Tibial nerve (tissue), 4 donors: ENCODE measurements at places on chromosomes 11 and 22. TPM values are rescaled to one million over a fixed set of nuclear protein-coding genes. Genes with fewer than 3 reads are reported as not detected.

- no peaks in the 10 kb centered on the region for H3K4me1 ChIP-seq
- no peaks in the 10 kb centered on the region for H3K27me3 ChIP-seq
- H3K36me3 ChIP-seq: no peaks in the 10 kb centered on the region
- no peak for DNase-seq
Measured at GRCh38 chr22:40499209-40499623, 128.8 kb downstream of the SGSM3 start.

GRCh38 chr11:2197771-2198520, 26.3 kb upstream of the TH start:
- H3K4me3 ChIP-seq: no peak overlapping the region
- no peak overlapping the region for H3K27ac ChIP-seq
- H3K27me3 ChIP-seq: peaks cover 7% of the 10 kb centered on the region
- no peak for DNase-seq

GRCh38 chr11:22752908-22753310, 76.7 kb downstream of the SVIP start:
- H3K4me1 ChIP-seq: no peaks in the 10 kb centered on the region
- no peak for DNase-seq
- no peak overlapping the region for H3K27ac ChIP-seq
- H3K27me3 ChIP-seq: no peaks in the 10 kb centered on the region

The LDLRAD3 gene
- total RNA-seq: 27.6 TPM

- H3K4me3 ChIP-seq: no peak overlapping the region
- H3K36me3 ChIP-seq: no peaks in the 10 kb centered on the region
- peaks cover 25% of the 10 kb centered on the region for H3K4me1 ChIP-seq
- DNase-seq: no peak
- H3K27ac ChIP-seq: no peak overlapping the region
- H3K27me3 ChIP-seq: no peaks in the 10 kb centered on the region
Measured at GRCh38 chr22:40056559-40056958, 61.8 kb downstream of the FAM83F start.

DNA sequence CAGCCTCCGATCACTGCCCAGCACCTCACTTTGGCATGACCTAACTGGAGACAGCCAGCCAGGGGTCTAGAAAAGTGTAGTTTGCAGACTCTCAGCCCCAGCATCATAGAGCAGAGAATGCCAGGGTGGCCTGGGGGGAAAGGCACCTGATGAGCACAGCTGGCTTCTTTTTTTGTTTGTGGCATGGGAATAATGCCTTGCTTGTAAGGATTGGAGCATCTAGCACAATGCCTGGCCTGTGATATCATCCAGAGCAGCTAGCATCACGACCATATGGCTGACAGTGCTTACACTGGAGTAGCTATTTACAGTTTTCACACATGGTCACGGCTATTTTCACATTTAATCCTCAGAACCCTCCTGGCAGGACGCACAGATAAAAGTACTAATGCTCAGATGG, 594.8 kb upstream of the B3GAT1 start:
- no peaks in the 10 kb centered on the region for H3K27me3 ChIP-seq
- no peak overlapping the region for H3K4me3 ChIP-seq
- H3K36me3 ChIP-seq: no peaks in the 10 kb centered on the region
- no peak overlapping the region for H3K27ac ChIP-seq
- no peaks in the 10 kb centered on the region for H3K4me1 ChIP-seq
- no peak for DNase-seq

- no peak overlapping the region for H3K4me3 ChIP-seq
- H3K27me3 ChIP-seq: no peaks in the 10 kb centered on the region
- no peak for DNase-seq
Measured at GRCh38 chr22:33188326-33188725, 130.1 kb upstream of the SYN3 start.
